ENCODE measurements at places on chromosomes 3 and 15.

DNA sequence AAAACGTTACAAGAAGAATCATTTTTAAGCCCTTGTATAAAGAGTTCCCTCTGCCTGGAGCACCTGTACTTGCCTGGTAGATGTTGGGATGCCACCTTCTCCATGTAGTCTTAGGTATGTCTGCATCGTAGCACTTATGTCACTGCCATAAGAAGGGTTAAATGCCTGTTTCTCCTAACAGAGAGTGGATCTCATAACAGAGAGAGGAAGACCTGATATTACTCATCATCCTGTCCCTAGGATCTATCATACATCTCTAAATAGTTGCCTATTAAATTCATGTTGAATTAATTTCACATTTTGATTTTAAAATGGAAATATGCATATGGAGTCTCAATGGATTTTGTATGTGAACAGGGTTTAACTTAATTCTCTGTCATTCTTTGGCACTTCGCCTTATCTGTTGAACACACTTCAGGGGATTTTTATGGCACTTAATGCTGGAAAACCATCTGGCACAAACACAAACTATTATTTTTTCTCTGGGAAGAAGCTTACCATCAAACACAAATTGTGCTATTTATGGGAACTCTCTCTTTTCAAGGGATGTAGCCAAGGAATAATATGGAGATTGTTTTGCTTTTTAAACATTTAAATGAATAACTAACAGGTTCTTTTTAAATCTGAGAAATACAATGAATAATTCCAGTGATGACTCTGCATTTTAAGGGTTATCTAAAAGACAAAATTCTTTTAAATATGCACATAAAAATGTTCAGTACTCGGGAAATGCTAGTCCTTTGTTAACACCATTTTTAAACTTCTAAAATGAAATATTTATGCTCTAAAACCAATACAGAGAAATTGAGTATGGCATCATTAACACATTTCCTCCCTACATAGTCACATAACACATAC is 230.7 kb downstream of the ZNF385D start:
- DNase-seq, result no peak

- DNase-seq, result no peak
These were observed 31.7 kb downstream of the FRMD5 start for GRCh38 chr15:44163370-44163769.

GRCh38 chr15:23860290-23861245 is 173.5 kb upstream of the NDN start:
- no peak for DNase-seq

DNA sequence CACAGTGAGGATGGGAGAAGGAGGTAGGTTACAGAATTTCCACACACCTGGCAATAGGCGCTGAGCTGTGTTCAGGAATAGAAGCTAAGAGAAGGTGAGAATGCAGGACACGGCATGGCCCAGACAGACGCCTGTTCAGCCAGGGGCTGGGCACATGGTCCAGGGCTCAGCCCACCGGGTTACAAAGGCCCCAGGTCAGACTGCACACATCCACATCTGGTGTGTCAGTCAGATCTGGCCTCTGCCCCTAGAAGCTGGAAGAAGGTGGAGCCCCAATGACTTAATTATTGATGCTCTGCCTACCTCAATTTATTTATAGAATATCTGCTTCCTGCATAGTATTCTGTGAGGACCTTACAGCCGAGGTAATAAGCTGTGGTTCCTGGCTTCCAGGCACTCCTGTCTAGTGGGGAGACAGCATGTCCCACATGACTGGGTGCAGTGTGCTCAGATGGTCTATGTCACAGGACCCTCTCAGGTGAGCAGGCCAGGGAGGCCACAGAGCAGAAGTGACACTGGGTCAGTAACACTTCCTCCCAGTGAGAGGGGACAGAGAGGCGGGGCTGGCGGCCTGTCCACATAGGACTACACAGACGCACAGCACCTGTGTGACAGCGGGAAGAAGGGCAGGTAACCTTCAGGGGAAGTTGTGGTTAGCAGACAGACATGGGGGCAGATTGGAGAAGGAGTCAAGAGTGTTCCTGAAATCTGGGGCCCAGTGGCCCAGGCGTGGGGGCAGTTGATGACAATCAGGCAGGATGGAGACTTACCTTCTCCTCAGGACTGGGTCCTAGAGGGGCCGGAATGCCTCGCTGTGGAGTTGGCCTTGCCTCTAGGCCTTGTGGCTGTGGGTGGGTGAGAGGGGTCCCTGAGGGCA is 38.6 kb upstream of the PLXNA1 start:
- no peak for DNase-seq

DNA sequence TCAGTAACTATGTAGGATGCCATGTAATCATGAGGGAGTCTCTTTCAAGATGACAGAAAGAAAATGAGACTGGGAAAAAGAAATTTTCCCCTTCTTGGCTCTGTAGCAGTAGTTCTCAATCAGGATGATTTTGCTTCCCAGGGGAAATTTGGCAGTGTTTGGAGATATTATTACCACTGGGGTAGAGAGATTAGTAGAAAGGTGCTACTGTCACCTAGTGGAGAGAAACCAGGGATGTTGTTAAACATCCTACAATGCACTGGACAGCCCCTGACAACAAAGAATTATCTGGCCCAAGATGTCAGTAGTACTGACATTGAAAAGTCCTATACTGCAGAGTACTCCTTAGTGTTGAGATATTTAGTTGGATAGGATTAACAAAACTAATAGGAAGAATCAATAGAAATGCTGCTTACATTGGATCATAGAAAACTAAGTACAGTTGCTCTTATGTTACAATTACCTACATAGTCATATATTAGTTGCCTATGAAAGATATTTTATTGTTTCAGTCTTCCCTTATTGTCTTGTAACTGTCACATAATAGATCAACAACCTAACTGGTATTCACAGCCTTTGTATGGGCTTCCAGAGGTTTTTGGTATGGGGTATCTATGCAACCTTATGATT is 433.3 kb downstream of the RAP2B start:
- DNase-seq, result no peak
